ENCODE measurements at places on chromosomes 3 and 15.

- DNase-seq = no peak
Measured at GRCh38 chr3:194140520-194141414, 4.8 kb downstream of the HES1 start.

DNA sequence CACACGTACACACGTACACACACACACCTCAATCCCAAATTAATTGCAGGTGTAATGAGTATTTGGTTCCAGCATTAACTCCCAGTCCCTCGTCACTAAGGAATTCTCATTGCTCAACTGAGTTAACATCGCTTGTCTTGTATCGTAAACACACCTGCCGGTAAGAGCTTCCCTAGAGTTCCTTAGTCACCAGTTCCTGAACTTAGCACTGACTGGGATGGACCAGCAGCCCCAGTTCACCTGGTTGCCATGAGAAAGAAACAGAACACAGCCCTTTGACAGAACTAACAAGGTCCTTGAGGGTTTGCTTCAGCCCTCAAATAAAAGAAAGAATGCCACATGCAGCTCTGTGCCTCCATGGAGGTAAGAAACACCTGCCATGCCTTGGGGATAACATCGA is 66.3 kb upstream of the SLCO3A1 start:
- no peak for DNase-seq

DNA sequence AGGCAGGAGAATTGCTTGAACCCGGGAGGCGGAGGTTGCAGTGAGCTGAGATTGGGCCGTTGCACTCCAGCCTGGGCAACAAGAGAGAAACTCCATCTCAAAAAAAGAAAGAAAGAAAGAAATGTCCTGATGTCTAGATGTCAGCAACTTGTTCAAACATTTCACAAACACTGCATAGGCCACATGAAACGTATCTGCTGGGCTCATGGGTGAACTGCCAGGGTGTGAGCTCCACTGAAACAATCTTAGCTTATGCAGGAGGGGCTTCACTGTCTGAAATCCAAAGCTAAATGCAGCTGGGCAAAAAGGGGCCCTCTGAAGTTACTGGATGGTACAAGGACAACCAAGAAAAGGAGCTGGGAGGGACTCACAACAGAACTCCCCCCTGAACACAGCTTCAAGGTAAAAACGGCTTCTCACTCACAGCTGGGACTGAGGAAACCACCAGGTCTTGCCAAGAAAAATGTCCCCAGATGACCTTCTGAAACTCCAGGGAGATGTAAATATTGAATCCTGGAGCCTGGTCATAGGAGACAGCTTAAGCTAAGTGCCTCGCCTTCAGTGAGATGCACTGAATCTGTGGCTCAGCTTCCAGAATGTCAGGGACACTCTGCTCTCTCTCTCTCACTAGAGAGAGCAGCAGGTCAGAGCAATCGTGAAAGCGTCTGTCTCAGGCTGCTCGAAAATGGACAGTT is 31.9 kb downstream of the SEC61A1 start:
- no peak for DNase-seq

GRCh38 chr15:98440917-98441316 is 207.4 kb upstream of the IGF1R start:
- no peak for DNase-seq

DNA sequence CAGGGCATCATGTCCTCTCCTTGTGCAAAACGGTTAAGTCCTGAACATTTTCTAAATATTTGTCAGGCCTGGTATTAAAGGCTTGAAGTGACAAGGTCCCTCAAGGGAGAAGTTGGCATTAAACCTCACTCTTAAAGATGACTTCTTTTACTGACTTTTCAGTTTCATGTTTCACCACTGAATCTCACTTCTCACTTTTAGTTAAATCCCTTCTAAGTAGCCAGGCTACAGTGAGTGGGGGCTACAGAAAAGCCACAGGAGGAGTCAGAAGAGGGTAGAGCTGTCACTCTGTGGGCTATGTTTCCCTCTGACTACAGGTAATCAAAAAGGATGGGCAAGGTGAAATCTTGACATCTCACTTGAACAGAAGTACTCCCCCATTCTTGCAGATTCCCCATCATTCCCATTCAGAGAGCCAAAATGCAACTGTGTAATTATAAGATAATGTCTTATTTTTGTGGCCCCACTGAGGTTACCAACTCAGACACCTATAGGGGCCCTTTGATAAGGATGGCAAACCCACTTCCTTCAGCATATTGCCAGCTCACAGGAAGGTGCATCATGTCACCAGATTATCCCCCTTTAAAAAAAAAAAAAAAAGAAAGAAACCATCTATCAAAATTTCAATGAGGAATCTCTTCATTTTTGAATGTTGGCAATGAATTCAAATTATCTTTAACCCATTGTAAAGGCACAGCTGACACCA is 790.1 kb upstream of the CFAP20DC start:
- no peak for DNase-seq

DNA sequence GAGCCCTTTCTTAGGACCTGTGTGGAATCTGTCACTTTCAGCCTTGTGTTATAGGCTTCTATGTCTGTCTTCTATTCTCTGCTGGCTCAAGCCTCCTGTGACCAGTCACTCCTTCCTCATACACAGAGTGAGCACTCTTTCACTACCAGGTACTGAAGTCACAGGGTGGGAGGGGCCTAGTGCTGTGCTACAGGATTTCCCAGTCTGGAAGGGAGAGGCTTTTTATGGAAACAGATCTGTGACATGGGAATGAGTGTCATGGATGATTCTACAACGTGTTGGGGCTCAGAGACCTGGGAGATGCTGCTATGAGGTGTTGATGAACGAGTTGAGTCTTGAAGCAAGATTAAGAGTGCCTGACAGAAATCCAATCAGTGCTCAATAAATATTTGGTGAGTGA is 100.5 kb downstream of the PDCD6IP start:
- DNase-seq = no peak

DNA sequence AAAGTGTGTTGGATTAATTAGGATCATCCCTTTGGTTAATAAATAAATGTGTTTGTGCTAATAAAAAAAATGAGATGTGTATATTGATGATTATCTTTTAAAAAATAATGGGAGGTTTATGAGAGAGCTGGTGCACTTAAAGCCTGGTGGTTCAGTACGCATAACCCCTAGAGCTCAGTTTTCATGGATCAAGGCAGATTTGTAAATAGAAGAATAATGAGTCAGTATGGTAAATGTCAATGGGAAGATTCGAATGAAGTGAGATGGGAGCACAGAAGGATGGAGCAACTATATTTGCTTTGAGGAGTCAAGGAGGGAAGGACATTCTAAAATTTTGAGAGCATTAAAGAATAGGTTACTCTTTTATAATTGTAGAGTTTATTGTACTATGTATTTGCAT is 35.4 kb downstream of the AKAP13 start:
- no peak for DNase-seq

- no peak for DNase-seq
Measured at GRCh38 chr3:187802928-187803259, 57.6 kb upstream of the BCL6 start.

DNA sequence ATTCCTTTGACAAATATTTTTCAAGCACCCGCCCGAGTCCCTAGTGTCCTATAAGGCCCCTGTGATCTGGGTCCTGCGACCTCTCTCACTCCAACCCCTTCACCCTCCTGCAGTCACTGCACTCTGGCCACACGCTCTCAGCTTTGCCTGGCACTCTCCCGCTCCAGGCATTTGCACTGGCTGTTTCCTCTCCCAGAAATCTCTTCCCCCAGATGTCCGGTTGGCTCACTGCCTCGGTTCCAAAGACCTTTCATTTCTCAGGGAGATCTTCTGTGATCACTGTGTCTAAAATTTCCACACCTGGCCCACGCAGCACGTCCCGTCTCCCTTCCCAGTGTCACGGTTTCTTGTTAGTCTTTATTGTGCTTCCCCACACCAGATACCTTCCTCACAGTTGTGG is 97.4 kb downstream of the WNT7A start:
- no peak for DNase-seq

- no peak for DNase-seq
Measured at GRCh38 chr3:55297706-55298105, 189.4 kb downstream of the WNT5A start.

DNA sequence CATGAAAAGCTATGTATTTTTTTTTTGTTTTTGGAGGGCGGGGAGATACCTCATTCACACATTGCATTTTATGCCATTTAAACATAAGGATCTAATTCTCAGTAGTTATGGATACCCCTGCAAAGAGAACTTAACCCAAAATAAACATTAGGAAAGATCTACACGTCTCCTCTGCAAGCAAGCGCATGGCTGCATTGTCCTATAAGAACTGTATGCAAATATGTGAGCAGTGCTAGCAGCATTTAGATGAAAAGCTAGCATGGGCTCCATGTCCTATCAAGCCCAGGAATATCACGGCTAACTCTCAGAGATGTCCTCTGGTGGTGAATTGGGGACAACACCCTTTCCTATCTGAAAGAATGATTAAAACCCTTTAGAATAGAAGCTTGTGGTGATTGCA is 292.8 kb downstream of the MEX3B start:
- no peak for DNase-seq

DNA sequence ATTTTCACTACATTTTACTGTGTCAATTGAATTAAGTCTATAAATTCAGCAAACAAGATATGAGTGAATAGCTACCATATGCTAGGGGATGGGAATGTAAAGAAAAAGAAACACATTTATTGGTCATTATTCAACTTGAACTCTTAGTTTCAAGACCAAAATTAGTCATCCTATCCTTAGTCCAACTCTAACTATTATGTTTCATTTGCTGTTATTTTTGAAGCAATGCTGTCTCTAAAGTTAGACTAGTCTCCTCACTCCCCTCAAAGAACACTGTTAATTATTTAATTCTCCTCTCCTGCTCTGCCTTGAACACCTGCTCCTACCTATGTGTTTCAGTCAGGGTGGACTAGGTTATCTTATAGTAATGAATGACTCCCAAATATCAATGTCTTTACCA is 920.9 kb downstream of the TUSC7 start:
- DNase-seq = no peak

DNA sequence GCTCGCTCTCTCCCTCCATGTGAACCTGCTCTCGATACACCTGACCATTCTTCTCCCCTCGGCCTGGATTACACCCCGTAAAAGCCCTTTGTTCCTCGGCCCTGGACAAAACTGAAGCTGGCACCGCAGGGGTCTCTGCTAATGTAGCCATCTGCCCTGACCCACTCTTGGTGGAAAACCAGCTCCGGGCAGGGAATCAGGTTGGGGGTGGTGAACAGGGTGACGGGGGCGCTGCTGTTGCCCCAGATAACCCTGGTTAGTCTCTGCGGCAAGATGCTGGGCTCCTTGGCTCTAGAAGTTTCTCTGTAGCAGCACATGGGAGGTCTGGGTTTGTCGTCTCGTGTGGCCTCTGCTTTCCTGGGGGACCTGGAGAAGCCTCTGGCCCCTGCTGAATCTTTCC is 86.4 kb downstream of the WNT7A start:
- no peak for DNase-seq

DNA sequence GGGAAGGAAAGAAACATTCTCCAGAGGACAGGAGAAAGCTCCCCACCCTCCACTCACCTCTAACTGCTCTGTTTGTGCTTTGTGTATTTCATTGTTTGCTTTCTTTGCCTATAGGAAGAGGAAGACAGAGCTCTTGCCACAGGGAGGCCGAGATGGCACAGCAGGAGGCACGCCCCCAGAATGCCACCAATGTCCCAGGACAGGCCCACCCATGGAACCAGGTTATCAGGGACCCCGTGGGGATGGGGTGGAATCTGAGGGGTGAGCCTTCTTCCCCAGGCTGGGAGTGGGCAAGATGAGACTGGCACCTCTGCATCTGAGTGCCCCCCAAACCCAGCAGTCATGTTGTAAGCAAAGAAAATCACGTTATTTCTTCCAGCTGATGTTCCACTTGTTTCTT is 155.8 kb downstream of the TBC1D2B start:
- DNase-seq = no peak

DNA sequence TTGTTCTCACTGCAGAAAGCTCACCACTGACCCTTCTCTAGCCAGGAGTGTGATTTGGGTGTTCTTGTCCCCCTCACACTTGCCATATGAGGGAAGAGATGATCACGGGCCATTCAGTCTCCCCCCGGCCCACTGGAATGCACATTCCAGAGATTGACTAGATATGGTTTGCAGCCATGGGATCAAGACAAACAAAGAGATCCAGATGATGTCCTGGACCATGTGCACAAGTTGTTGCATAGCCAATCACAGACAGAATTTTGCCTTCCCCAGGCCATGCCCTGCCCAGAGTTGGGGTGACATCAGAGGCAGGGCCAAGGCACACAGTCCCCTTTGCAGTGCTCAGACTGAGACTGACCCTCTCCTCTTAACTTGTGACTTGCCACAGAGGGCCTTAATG is 14.8 kb downstream of the MUC13 start:
- no peak for DNase-seq

DNA sequence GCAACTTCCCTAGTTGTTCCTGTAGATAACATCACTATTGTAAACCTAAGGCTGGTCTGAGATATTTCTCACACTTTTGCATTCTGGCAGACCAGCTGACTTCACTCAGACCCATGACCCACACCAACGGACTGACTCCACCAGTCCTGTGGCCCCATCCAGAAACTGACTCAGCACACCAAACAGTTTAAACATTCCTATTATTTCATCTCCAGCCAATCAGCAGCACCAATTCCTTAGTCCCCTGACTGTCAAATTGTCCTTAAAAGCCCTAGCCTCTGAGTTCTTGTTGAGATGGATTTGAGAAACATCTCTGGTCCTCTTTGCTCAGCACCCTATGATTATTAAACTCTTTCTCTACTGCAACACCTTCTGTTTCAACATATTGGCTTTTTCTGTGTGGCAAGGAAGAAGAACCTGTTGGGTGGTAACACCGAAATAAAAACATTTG is 12.2 kb upstream of the IDH2 start:
- DNase-seq = no peak

DNA sequence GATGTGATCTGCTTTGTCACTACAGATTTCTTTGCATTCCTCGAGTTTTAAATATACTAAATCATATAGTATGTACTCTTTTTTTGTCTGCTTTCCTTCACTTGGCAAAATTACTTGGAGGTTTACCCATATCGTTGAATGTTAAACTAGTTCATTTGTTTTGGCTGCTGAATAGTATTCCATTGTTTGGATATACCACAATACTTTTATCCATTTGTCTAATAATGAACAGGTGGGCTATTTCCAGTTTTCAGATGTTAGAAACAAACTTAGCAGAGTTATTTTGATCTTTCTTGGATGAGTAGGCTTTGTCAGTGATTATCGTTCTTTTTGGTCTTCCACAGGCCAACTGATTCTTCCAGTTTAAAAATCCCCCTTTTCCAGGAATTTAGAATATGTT is 154.0 kb upstream of the TGFBR2 start:
- DNase-seq = no peak

GRCh38 chr3:71290301-71290700 is 293.2 kb downstream of the FOXP1 start:
- no peak for DNase-seq

GRCh38 chr3:39819899-39820298 is 10.5 kb downstream of the MYRIP start:
- no peak for DNase-seq

GRCh38 chr3:111087924-111088469 is 16.4 kb downstream of the NECTIN3 start:
- no peak for DNase-seq

- no peak for DNase-seq
Measured at GRCh38 chr3:64728428-64728827, 40.6 kb upstream of the ADAMTS9 start.

- DNase-seq = no peak
Measured at GRCh38 chr3:98945101-98945524, 43.6 kb upstream of the DCBLD2 start.

- no peak for DNase-seq
Measured at GRCh38 chr15:90286678-90287077, 21.2 kb downstream of the NGRN start.

All from nucleus accumbens (tissue), 56 donors.